ENCODE measurements at places on chromosomes 6 and 20. TPM values are rescaled to one million over a fixed set of nuclear protein-coding genes. Genes with fewer than 3 reads are reported as not detected.

Gene CCN6
- 2.7 TPM for polyA plus RNA-seq

- no peak for DNase-seq
These were observed 19.6 kb downstream of the TGM6 start for GRCh38 chr20:2400290-2400689.

DNA sequence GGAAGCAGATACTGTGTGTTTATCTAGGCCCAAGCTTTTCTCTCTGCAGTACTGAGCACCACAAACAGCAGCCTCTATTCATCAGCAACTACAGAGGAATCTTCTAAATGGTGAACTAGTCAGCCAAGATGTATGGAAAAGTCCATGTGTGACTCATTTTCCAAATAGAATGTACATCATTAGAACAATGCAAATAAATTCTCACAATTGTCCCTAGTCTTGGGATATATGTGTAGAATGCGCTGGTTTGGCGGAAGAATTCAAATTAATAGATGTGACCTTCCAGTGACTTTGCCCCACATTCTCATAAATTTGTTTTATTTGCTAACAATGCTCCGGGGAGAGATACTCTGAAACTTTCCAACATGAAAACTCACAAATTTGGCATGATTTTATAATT, 436.2 kb downstream of the CBLN4 start:
- DNase-seq, result peak; percentile 37

Gene PRDM1
- 2.5 TPM for polyA plus RNA-seq

DNA sequence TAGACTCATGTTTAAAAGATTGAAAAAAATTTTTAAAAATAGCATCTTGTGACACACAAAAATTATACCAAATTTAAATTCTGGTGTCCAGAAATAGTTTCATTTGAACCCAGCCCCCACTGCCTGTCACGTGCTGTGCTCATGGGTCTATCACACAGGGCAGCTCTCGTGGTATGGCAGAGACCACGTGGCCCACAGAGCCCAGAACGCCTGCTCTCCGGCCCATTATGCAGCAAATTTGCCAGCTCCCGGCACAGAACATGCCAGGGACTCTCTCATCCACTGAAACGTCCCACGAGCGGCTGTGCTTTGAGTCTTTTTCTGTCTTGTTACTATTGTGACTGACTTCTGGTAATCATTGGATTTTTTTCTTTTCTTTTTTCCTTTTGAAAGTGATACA, 224.3 kb downstream of the TTLL2 start:
- DNase-seq, result no peak

DNA sequence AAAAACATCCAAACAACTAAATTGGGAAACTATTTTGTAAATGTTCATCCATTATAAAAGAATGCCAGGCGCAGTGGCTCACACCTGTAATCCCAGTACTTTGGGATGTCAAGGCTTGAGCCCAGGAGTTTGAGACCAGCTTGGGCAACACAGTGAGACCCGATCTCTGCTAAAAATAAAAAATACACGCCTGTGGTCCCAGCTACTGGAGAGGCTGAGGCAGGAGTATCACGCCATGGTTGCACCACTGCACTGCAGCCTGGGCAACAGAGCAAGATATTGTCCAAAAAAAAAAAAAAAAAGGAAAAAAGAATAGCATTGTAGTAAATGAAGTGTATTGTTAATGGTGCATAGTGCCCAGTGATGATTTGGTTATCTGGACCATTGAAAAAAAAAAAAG, 38.7 kb downstream of the FKBP5 start:
- no peak for DNase-seq

DNA sequence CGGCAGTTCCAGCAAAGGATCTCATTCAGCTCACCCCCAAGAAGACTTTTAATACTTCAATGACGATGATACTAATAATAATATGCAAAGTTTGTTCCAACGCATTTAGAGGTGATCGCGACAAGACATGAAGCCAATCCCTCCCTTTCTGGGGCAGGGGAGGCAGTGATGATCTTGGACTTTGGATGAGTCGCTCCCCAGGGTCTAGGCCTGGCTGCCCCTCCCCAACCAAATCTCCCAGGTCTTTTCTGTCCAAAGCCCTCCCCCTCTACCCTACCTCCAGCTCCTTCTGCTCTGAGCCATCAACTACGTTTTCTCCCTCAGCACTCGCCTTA, 33.9 kb downstream of the HLA-A start:
- no peak for DNase-seq

GRCh38 chr6:15622045-15622740, 40.6 kb downstream of the DTNBP1 start:
- DNase-seq, result no peak

DNA sequence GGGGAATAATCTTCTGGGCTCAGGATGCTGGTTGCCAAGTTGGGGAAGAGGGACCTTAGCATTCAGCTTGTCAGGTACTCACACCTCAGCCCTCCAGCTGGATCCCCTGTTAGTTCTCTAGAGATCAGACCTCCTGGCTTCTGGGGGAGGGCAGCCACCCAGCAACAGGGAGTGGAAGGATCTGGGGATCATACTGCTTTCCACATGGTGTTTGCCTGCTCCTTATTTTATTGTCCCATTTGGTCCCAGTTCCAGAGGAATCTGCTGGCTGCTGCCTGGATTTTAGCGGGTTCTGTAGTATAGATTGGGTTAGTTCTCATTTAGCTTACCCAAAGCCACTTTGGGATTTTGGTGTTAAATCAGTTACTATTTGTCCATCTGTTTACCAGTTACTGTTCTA, 29.3 kb downstream of the KAT14 start:
- no peak for DNase-seq

- no peak for DNase-seq
These were observed 264.1 kb downstream of the FOXC1 start for GRCh38 chr6:1873781-1874180.

DNA sequence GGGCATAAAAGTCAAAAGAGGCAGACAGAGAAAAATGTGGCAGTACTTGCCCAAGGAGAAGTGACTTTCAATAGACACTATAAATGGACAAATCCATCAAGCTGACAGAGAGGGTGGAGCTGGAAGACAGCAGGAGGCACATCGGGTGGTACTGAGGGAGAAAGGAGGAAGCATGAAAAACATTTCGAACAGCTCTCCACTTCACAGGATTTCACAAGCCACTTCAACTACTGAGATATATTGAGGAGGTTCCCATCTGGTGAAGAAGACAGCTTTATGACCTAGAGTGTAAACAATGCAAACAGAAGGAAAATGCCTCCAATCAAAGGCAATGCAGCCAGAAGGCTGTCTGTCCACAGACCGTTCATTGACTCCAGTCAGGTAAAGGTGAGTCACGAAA, 259.4 kb upstream of the ECI2 start:
- no peak for DNase-seq

- no peak for DNase-seq
These were observed 20.6 kb upstream of the HLA-F start for GRCh38 chr6:29702519-29703103.

DNA sequence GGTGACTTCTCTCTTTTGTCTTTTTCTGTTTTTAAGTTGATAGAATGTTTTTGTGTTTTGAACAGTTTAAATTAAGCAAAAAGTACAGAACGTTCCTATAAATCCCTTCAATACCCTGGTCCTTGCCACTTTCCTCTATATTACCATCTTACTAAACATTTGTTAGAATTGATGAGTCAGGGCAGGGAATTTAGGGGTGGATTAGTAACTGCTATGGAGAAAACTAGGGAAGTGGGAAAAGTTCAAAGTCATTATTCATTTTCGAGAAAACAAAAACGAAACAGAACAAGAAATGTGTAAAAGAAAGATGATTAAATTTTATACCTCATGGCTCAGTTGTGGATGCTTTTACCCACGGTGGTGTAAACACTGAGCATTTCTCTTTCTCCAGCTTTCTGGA, 240.4 kb upstream of the SULF2 start:
- DNase-seq, result no peak

Gene DZANK1
- 6.2 TPM for polyA plus RNA-seq

Gene TRIM31
- not detected for polyA plus RNA-seq

Gene NHLRC1
- polyA plus RNA-seq, result 2.4 TPM

GRCh38 chr6:139494376-139494990, 120.0 kb upstream of the CITED2 start:
- no peak for DNase-seq

DNA sequence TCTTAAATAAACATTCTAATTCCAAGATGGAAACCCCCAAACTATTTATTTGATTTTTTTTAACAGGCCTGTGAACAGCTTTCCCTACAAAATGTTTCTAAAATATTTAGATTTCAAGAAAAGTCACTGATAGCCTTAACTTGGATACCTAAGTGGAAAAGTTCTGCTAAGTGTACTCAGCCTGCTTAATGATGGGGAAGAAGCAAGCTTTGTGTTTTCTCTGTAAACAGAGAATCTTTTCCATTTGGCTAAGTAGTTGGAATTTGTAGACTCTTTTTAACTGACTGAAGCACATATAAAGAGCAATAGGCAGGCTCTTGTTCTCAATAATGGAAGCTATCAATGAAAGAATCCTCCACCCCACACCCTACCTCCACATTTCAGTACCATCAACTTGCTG, 108.2 kb downstream of the KIF6 start:
- DNase-seq, result no peak

Gene HFE
- polyA plus RNA-seq, result 7.0 TPM

- DNase-seq, result peak; percentile 16
These were observed 102.8 kb downstream of the MOXD1 start for GRCh38 chr6:132298344-132298949.

DNA sequence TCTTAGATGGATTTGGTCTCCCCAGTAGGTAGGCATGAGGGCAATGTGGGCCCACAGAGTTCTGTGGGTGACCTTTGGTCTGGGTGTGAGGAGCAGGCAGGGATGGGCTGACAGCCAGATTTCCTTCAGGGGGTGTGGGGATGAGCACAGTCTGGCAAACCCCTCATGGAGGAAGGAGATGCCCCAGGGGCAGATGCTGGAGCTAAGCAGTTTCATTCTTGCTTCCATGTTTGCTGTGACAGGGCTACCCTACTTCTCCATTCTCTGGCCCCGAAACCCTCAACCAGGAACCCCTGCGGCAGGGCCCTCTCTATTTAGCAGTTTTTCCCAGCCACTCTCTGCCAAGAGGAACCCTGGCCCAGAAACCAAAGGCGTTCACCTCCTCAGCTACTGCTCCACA, 40.4 kb downstream of the GCLC start:
- DNase-seq, result no peak

Gene RAD21L1
- not detected for polyA plus RNA-seq

Gene PCED1A
- 60.5 TPM for polyA plus RNA-seq

DNA sequence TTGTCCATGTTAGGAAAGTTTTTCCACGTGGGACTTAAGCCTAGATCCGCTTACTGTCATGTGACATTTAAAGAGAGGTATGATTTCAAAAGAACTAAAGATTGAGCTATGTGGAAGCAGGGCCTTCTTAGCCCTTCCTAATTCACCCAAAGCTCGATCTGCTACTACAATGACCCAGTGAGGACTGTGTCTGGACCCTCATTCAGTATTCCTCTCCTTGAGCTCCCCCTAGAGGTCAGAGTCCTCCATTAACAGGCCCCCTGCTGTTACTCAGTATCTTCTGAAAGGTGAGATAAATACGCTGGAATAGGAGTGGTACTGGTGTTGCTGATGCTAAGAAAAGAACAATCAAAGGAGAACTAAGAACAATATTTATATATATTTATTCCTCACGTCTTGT, 414.0 kb downstream of the GJA1 start:
- peak; percentile 37 for DNase-seq

DNA sequence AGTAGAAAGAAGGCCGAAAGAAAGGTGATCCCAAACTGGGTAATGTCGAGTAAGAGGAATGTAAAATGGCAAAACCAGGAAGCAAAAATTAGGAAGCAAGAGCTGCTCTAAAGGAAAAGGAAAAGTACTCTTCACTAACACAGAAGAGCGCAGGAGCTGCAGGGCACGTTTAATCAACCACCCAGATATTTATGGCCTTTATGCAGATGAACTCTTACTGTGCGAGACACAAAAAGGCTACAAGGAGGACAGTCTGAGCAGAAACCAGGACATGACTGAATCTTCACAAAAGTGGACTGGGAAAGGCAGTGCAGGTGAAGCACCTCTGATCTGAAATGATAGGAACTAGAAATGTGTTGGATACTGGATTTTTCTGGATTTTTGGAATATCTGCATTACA, 15.2 kb upstream of the PRR18 start:
- DNase-seq, result no peak

DNA sequence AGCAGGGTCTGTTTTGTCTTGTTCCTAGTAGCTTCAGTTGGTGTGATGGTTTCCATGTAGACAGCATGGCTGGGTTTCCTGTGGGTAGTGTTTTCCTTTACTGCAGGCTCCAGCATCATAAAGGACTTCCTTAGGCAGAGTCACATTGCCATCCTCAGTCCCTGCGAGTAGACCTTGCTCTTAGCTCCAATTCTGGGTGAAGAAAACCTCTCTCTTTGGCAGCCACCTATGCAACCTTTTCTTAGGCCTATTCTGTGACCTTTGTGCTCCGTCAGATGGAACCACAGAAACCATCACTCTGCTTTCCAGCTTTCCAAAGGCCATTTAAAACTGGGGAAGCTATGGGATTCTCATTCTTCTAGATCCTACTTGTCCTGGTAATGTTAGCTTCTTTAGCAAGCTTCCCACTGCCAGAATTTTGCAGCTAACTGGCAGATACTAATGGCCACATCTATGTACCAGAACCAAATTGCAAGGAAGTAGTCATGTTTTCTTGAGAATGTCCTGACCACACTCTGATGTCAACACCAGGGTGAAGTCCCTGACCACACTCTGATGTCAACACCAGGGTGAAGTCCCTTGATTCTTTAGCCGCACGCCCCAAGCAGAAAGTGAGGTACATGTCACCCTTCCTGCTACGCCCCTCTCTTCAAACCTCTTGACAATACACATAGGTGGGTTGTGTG, 646.6 kb upstream of the HS3ST5 start:
- no peak for DNase-seq

- no peak for DNase-seq
These were observed 53.7 kb downstream of the PPP1R16B start for GRCh38 chr20:38859070-38859690.

Gene WFDC2
- 166 TPM for polyA plus RNA-seq

GRCh38 chr6:150499882-150500312, 99.8 kb upstream of the PLEKHG1 start:
- no peak for DNase-seq

Gene PPIL6
- polyA plus RNA-seq, result 18.6 TPM

GRCh38 chr6:52745764-52746201, 17.5 kb downstream of the GSTA2 start:
- no peak for DNase-seq

Gene GABRR1
- polyA plus RNA-seq, result 6.5 TPM

- no peak for DNase-seq
These were observed 236.6 kb upstream of the RNF24 start for GRCh38 chr20:4252005-4252404.

Gene SYCP2L
- polyA plus RNA-seq, result 4.6 TPM

- DNase-seq, result no peak
These were observed 55.0 kb downstream of the KIF13A start for GRCh38 chr6:17932330-17932852.

Gene ZNF391
- 15.8 TPM for polyA plus RNA-seq

Gene KCNQ5
- polyA plus RNA-seq, result 0.14 TPM

Gene ZNF335
- polyA plus RNA-seq, result 12.4 TPM

GRCh38 chr6:150702675-150703074, 103.0 kb downstream of the PLEKHG1 start:
- DNase-seq, result no peak

GRCh38 chr6:56499095-56499494, 143.6 kb downstream of the DST start:
- DNase-seq, result no peak

Data from left renal pelvis (tissue), 4 donors.